Activated CD4-positive, alpha-beta T cell treated with anti-CD3 and anti-CD28 coated beads, Interleukin-2, amount 10 ng/mL, durations not matched to agents 24 days and 14 days (primary cell): ENCODE measurements at places on chromosomes 3 and 15. TPM values are rescaled to one million over a fixed set of nuclear protein-coding genes. Genes with fewer than 3 reads are reported as not detected.

DNA sequence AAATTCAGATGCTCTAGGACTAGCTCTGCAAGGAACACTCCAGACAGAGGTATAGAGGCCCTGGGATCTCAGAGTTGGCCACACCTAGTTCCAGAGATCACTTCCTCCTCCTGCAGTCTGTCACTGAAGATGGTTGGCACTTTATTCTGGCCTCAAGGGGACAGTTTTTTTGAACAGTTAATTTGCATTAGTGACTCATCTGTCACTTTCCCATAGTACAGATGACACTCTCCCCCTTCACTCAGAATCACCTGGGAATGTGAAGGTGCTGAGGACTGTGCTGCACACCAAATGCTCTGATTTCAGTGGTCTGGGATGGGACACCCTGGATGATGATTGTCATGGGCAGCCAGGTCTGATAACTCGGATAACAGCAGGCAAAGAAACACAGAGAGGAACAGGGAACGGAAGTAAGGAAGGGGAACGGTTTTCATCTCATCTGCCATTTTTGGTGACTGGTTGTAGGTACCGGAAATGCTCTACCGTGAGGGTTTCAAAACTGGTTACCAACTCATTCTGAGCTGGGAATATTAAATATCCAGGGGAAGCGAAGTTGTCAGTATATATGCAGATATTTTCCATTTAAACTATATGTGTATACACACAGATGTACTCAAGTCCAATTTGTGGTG lies 232.5 kb upstream of the ST8SIA2 start:
- H3K4me1 ChIP-seq = peaks cover 12% of the 10 kb centered on the region
- H3K36me3 ChIP-seq = no peaks in the 10 kb centered on the region
- no peak overlapping the region for H3K27ac ChIP-seq

The FAM107A gene
- total RNA-seq = not detected in 2 replicates

DNA sequence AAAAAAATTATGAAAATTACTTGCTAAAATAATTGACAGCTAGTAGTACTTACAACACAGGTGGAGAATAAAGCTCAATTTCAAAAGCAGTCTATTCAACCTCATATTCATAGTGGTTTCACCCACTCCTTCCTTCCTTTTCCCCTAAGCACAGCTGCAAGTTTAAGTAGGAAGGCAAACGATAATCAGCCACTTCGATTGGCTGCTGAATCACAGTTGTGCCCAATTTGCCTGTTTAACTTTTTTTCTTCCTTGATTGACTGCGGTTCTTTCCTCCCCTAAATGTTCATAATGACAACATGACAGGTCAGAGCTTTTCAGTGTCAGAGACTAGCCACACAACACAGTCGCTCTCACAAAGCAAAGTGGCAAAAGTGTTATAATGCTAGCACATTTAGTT lies 468.0 kb upstream of the GBE1 start:
- H3K4me1 ChIP-seq = peaks cover 5% of the 10 kb centered on the region
- no peaks in the 10 kb centered on the region for H3K27me3 ChIP-seq
- peak overlapping the region; percentile 68 for H3K27ac ChIP-seq
- peak overlapping the region; percentile 50 for H3K4me3 ChIP-seq
- no peaks in the 10 kb centered on the region for H3K36me3 ChIP-seq

DNA sequence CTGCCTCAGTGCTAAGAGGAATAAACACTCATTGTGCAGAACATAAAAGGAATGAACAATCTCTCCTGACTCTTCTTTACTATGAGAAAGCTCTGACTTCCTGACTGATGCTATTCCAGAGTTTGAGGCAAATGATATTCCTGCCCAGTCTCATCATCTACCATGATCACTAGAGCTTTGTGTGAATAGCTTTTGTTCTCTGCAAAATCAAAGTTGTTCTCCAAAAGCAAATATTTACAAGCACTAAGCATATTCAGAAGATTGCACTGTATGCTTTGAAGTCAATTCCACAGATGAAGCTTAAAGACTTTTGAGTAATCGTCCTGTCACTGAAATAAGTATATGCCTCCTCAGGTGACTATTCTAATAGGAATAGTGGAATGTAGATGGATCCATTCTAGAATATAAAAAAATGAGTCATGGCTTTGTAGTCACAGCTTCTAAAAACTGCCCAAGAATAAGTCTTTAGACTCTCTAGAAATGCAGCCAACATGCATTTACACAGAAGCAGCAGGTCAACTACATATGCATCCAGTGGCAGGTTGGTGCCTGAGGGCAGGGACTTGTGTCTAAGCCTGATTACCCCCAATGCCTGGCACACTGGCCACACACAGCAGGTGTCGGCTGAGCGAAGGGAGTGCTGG lies 34.6 kb downstream of the TNFAIP8L3 start:
- no peak overlapping the region for H3K27ac ChIP-seq
- DNase-seq = no peak
- peaks cover 26% of the 10 kb centered on the region for H3K27me3 ChIP-seq
- H3K4me1 ChIP-seq = no peaks in the 10 kb centered on the region
- no peak overlapping the region for H3K4me3 ChIP-seq
- H3K36me3 ChIP-seq = no peaks in the 10 kb centered on the region

DNA sequence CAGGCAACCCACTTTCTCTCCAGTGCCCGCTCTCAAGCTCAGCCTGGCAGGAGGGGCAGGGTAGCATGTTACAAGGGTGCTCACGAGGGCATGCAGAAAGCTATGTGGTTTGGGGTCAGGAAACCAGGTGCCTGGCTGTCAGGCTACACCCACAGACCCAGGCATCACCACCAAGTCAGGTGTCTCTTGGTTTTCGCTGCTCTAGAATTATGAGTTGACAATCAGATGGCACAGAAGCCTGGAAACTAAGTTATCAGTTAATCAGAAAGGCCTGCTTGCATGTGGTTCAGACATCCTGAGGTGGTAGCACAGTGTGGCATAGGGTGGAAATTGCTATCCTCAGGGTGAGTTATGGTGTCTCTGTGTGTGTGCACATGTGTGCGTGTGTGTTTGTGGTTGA lies 16.2 kb upstream of the CCR9 start:
- H3K4me3 ChIP-seq = no peak overlapping the region
- peaks cover 17% of the 10 kb centered on the region for H3K4me1 ChIP-seq
- H3K36me3 ChIP-seq = no peaks in the 10 kb centered on the region
- no peak overlapping the region for H3K27ac ChIP-seq
- peak; percentile 76 for DNase-seq

The CCDC80 gene
- total RNA-seq = not detected in 2 replicates

The WDR48 gene
- total RNA-seq = 35.4 and 40.5 TPM in 2 replicates

The FAM174B gene
- total RNA-seq = 1.9 and 3.0 TPM in 2 replicates

DNA sequence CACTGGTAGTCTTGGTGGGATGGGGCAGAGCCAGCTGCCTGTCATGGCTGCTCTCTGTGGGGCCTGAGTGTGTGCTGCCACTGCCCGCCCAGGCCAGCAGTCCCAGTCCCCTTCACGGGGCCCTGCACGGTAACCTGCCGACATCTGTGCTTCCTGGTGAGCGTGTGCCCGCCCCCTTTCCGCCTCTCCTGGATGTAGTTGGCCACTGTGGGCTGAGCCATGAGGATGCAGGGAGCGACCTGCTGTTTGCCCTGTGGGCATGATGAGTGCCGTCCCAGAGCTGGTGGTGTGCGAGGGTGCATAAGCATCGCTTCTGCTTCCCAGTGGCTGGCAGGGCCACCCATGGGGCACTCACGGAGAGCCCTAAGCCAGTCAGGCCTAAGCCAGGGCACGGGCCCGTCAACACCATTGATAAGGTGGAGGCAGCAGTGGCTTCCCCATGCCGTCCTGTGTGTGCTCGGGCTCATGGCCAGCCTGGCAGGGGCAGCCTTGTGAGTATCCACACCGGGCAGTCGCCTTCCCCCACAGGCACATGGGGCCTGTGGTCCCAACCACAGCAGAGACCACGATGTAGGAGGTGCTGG lies 14.6 kb downstream of the PLXNA1 start:
- H3K27ac ChIP-seq = no peak overlapping the region
- H3K4me1 ChIP-seq = no peaks in the 10 kb centered on the region
- no peaks in the 10 kb centered on the region for H3K27me3 ChIP-seq
- DNase-seq = no peak

GRCh38 chr15:101042320-101042719 lies 123.2 kb downstream of the LRRK1 start:
- DNase-seq = no peak
- no peaks in the 10 kb centered on the region for H3K4me1 ChIP-seq
- no peak overlapping the region for H3K27ac ChIP-seq
- no peak overlapping the region for H3K4me3 ChIP-seq

DNA sequence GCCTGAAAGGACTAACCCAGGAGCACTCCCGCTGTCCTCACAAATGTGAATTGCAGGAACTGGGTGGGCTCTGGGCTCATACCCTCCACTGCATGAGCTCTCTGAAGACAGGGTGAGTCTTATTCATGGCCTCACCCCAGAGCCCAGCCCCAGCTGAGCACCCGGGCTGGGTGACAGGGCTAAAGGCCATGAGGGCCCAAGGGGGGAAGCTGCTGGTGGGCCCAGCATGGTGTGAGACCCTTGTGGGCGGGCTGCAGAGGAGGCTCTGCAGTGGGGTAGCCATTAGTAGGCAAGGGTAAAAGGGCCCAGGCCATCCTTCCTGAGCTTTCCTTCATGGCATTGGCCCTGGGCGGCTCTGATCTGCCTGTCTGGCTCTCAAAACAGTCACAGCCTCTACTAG lies 30.3 kb downstream of the SRPRB start:
- DNase-seq = no peak
- H3K27me3 ChIP-seq = no peaks in the 10 kb centered on the region
- no peak overlapping the region for H3K27ac ChIP-seq
- H3K36me3 ChIP-seq = no peaks in the 10 kb centered on the region

The SLC6A1 gene
- not detected in 2 replicates for total RNA-seq

The NUSAP1 gene
- total RNA-seq = 115 and 116 TPM in 2 replicates

DNA sequence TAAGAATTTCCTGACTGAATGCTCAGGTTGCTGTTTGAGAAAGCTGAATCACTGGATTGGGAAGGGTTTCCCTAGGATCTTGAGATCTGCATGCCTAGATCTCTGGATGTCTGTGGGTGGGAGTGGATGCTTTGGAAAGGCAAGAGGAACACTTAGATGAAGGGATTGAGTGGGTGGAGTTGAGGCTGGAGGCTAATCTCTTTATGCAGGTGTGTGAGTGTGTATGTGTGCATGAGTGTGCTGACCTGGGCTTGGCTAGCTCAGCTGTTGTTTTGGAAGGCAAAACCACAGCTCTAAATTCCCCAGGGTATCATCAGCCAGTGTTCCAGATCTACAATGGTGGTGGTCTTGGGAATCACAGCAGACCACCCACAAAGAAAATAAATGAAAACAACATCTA lies 60.5 kb downstream of the CLDN1 start:
- H3K4me3 ChIP-seq = no peak overlapping the region
- H3K27ac ChIP-seq = no peak overlapping the region
- no peaks in the 10 kb centered on the region for H3K4me1 ChIP-seq
- DNase-seq = no peak
- no peaks in the 10 kb centered on the region for H3K36me3 ChIP-seq

DNA sequence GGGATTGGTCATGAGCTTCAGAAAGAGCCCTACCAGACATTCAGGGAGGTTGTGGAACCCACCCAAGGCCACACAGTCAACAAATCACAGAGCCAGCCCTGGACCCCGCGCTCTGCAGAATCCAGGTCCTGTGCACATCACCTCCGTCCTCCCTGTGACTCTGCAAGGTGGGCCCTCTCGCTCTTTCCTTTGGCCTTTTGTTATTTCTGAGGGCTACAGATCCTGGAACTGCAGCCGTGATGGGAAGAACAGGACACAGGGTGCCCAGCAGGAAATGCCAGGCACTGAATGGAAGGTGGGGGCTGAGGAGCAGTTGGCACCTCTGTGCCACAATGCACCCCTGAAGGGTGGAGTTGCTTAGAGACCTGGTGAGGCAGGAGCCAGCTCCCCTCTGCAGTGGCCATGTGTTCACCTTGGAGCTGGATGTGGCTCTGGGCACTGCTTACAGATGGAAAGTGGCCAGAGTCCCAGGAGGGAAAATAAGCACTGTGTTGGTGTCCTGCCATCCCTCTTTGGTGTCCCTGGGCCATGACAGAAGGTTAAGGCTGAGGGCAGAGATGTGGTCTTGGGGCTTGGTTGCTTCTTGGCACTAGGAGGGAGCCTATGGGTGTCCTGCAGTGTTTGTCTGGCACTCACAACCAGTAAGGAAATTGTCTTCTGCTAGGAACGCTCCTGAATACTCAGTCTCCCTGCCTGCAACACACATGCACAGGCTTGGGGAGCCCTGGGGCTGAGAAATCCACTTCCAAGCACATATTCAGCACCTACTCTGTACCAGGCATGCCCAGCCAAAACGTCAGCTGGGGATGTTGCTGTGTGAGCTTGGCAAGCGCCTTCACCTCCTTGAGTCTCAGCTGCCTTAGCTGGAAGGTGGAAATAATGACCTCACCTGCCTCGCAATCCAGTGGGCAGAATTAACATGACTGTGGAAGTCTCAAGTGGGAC lies 98.0 kb upstream of the SLC6A6 start:
- H3K4me1 ChIP-seq = peaks cover 4% of the 10 kb centered on the region

The CPB1 gene
- total RNA-seq = not detected in 2 replicates

The GOLGA8T gene
- not detected in 2 replicates for total RNA-seq

The HEMK1 gene
- 62.9 and 66.0 TPM in 2 replicates for total RNA-seq

DNA sequence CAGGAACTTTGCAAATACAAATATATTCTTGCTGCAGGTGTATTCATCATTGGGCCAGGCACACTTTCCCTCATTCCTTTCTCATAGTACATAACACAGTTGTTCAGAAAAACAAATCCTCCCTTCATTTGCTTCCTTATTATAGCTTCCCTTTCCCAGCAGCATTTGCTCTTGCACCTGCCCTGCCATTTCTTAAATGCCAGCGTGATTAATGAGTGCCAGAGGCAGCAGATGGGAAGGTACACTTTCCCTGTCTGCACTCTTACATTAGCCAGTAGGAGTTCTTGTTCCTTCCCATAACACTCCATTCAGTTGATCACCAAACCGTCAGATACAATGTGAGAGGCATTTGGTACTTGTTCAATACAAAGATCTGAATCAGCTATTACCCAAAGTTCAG lies 128.5 kb upstream of the GAP43 start:
- no peaks in the 10 kb centered on the region for H3K27me3 ChIP-seq
- H3K27ac ChIP-seq = no peak overlapping the region
- no peaks in the 10 kb centered on the region for H3K4me1 ChIP-seq
- no peaks in the 10 kb centered on the region for H3K36me3 ChIP-seq

The CHCHD6 gene
- total RNA-seq = 17.1 and 18.5 TPM in 2 replicates

The ZNF80 gene
- total RNA-seq = 0.19 and 0.21 TPM in 2 replicates

GRCh38 chr3:46974421-46975171 lies 1.9 kb downstream of the CCDC12 start:
- peaks cover 40% of the 10 kb centered on the region for H3K36me3 ChIP-seq
- peak overlapping the region; percentile 98 for H3K4me3 ChIP-seq
- H3K4me1 ChIP-seq = peaks cover 62% of the 10 kb centered on the region
- H3K27me3 ChIP-seq = peaks cover 2% of the 10 kb centered on the region
- no peak for DNase-seq
- H3K27ac ChIP-seq = peak overlapping the region; percentile 34

DNA sequence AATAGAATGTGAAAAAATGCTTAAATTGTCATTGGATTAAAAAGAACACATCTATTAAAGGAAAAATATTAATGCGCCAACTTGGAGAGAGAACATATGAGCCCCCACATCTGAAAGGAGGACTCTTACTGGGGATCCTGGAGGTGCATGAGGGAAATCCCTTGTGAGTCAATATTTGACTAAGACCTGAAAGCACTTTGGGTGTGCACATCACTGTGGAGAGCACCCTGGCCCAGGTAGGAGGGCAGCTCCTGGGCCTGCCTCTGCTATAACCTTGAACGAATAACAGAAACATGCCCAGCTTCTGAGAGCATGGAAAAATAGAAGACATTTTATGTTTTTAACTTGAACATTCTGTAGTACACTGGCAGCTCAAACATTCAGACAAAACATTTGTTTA lies 199.8 kb downstream of the GAP43 start:
- H3K27ac ChIP-seq = no peak overlapping the region
- peaks cover 6% of the 10 kb centered on the region for H3K27me3 ChIP-seq

GRCh38 chr15:68635141-68635540 lies 56.3 kb downstream of the CORO2B start:
- no peak overlapping the region for H3K4me3 ChIP-seq
- peaks cover 2% of the 10 kb centered on the region for H3K27me3 ChIP-seq
- H3K4me1 ChIP-seq = no peaks in the 10 kb centered on the region
- H3K27ac ChIP-seq = no peak overlapping the region
- no peaks in the 10 kb centered on the region for H3K36me3 ChIP-seq
